ENCODE measurements at places on chromosomes 2 and 18.
A peak's percentile ranks its signal among the peaks of the same experiment; 100 is the strongest.

DNA sequence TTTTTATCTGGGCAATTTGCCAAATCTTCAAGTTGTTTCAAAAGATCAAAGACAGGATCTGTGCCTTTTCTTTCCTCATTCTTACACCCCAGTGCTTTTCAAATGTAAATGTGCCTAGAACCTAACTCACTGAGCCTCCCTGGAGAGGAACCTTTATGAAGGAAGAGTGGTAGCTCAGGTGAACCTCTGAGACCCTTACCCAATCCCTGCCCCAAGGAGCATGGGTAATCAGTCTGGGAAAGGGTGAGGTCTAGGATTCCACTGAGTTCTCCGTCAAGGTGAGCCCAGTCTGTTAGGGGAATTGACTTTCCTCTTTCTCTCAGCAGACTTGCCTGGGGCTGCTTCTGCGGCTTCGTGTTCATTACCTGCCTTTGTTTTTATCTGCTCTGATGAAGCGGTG lies 88.1 kb upstream of the MAP4K4 start:
- no peak for DNase-seq

DNA sequence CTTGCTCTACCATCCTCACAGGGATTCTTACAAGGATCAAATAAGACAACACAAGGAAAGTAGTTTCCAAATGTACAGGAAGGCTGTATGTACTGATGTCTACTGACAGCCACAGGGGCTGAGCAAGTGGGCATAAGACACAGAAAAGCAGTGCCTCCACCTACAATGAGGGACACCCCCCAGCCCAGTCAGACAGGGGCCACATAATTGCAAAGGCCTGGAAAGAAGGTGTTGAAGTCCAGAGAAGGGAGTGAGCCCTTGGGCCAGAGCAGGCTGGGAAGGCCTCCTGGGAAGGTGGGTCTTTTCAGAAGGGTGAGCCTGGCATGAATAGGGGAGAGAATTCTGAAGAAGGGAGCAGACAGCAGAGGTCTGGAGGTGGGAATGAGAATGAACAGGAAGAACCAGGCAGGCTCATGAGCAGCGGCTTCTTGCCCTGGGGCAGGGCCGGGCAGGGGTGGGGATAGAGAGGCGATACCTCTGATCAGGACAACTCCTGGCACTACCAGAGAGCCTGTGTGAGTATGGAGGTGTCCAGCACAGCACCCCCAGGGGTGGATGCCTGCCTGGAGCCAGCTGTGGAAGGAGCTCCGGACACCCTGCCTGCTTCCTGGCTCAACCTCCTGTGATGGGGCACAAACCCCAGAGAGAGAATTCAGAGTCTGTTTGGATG lies 30.1 kb downstream of the HS1BP3 start:
- peak; percentile 5 for DNase-seq

GRCh38 chr18:54904581-54904980 lies 54.7 kb downstream of the CCDC68 start:
- DNase-seq: no peak

DNA sequence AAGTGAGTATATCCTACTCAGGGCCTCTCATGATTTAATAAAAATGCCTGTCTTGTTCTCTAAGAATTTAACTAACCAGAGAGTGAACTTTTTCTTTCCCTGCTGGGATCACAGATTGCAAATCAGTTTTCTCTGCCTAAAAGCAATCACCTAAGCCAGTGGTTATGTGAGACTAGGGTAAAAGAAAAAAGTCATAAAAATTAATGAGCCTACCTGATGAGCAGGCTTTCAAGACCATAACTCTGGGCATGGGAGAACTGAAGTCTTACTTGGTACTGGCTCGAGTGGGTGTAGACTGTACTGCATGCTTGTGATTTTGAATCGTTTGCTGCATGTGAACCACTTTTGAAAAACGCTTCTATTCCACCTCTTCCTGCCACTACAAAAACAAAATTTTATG lies 1677.0 kb upstream of the LRRTM1 start:
- DNase-seq: no peak

DNA sequence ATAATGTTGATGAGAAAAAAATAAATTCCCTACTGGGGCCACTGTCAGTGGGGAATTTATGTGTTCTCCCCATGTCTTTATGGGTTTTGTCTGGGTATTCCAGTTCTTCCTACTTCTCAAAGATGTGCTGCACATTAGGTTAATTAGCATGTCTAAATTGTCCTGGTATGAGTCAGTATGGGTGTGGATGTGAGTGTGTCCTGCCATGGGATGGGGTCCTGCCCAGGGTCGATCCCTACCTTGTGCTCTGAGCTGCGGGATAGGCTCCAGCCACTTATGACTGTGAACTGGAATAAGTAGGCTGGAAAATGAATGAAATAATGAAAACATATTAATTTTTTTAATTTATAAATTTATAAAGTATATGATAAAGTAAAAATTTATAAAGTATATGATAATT lies 167.5 kb downstream of the UBR3 start:
- DNase-seq: no peak

DNA sequence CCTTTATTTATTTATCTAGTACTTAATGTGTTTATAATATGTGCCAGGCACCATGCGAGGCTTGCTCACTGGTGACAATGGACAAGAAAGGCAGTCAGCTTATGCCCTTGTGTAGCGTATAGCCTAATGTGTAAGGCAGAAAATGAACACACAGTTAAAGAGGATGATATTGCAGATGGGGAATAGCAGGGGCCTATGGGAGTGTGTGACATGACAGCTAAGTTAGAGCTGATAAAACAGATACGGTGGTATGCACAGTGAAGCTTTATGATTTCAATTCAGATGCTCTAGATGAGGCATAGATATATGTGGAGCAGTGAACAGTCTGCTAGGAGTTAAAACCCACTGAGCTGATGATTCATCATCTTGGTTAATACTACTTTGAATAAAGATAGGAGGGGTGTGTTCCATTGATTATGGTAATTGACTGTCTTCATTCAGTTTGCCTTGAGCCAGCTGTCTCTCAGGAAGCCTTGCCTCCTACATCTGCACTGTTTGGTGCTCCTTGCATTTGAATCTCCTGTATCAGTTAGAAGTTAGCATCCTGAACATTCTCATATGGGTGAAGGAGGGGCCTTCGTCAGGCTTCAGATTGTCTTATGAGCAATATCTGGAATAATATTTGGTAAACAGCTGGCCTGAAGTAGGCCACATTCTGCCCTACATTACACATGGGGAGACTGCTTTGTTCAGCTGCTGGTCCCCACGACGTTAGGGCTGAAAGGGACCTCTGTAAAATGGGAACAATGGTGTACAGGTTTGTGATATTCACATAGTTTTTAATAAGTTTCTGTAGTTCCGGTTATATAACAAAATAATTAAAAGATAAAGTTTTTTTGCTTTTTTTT lies 13.2 kb downstream of the MAP4K4 start:
- no peak for DNase-seq

Measured in activated naive CD4-positive, alpha-beta T cell treated with anti-CD3 and anti-CD28 coated beads, Interleukin-2, amount 10 ng/mL, durations not matched to agents 7 days and 5 days (primary cell).